ENCODE measurements at places on chromosomes 12 and 14.

DNA sequence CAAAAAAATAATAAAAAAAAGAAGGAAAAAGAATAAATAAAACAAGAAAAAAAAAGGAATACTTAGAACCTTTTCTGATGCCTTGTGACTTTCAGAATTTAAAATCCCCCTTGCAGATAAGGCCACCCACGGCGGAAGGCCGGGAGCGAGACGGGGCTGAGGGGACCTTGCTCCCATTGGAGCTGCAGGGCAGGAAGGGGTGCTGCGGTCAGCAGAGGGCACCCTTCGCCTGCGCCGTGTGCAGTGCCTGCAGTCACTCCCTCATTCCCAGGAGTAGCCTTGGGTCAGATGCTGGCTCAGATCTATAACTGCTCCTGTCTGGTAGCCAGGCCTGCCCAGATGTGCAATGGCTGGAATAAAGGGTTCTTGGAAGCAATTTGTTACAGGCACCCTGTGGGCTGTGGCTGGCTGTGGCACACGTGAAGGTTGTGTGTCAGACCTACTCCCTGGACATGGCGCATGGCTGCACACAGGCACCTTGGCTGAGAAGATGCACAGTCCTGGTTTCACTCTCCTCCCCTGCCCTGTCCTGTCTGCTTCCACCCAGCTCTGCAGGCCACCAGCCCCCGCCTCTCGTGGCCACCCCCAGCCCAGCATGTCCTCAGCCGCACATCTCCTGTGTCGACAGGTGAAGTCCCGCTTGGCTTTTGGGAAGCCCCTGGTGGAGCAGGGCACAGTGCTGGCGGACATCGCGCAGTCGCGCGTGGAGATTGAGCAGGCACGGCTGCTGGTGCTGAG is 13.4 kb upstream of the ALDH2 start:
- peak; percentile 73 for DNase-seq

GRCh38 chr12:61490526-61491498 is 769.4 kb upstream of the USP15 start:
- no peak for DNase-seq

- DNase-seq: no peak
Observed at GRCh38 chr12:81206429-81206828, 128.6 kb downstream of the ACSS3 start.

- DNase-seq: no peak
Observed at GRCh38 chr12:13304924-13305323, 108.4 kb downstream of the EMP1 start.

- DNase-seq: no peak
Observed at GRCh38 chr12:66804563-66804974, 125.7 kb upstream of the GRIP1 start.

GRCh38 chr12:125166041-125166440 is 100.8 kb downstream of the AACS start:
- DNase-seq: no peak

- DNase-seq: no peak
Observed at GRCh38 chr14:33307691-33308251, 369.1 kb downstream of the NPAS3 start.

DNA sequence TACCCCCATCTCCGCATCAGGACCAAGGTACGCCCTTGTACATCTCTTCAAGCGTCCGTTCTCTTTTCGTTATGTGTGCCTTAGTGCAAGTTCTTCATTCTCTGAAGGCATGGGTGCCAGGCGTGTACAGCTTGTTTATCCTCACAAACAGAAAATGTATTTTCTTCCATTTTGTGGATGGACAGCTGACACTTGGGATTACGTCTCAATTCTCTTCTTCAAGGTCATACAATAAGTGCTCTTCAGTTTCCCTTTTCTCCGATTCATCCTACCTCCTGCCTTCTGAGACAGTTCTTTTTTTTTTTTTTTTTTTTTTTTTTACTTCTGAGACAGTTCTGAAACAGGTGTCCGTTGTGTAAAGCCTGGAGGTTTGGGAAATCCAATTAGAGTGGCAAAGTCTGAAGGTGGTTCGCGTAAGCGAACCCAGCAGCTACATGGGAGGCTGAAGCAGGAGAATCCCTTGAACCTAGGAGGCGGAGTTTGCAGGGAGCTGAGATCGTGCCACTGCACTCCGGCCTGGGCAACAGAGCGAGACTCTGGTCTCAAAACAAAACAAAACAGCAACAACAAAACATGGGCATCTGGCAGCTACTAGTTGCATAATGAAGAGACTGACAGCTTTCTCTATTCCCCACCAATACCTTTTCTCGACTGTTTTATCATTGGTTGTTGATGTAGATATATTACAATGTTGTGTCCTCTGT is 734 bp downstream of the COX6A1 start:
- DNase-seq: no peak

Measured in left colon (tissue), 2 donors.